ENCODE measurements at places on chromosomes 7 and 10.

GRCh38 chr7:46932676-46933424, 649.1 kb downstream of the TNS3 start:
- DNase-seq = no peak

DNA sequence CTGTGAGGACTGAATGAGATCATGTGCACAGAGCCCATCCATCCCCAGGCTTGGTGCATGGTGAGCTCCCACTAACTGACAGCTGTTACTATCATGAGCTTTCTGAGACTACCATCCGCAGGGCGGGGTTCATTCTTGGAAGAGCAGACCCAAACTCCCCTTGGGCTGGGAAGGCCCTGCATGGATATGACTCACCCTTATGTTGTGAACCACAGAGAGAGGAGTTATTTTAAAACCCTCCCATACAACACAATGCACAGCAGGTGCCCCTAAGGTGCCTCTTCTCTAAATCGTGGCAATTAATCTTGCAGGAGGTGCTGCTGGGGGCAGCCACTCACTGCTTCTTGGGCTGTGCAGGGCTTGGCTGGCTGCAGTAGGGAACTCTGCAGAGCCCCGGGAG, 219.1 kb downstream of the GFRA1 start:
- no peak for DNase-seq

- DNase-seq = no peak
These were observed 176.1 kb upstream of the TNS3 start for GRCh38 chr7:47757921-47758411.

DNA sequence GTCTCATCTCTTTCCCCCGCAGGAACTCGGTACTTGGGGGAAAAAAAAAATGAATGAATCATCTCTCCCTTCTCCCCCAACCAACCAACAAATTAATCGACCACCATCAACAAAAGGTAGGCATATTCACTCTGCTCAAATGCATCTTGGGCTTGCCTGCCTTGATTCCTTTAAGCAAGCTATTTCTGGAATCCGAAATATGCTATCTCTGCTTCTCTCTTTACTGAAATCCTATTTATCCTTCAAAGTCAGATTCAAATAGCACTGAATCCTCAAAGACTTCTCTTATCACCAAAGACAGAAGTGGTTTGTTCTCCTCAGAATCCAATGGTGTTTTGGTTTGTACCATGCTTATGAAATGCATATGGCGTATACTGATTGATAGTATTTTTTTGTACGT, 49.6 kb upstream of the TPK1 start:
- DNase-seq = no peak

GRCh38 chr7:107312418-107312817, 143.6 kb downstream of the HBP1 start:
- no peak for DNase-seq

GRCh38 chr10:47403446-47404318, 19.6 kb upstream of the ZNF488 start:
- DNase-seq = no peak

DNA sequence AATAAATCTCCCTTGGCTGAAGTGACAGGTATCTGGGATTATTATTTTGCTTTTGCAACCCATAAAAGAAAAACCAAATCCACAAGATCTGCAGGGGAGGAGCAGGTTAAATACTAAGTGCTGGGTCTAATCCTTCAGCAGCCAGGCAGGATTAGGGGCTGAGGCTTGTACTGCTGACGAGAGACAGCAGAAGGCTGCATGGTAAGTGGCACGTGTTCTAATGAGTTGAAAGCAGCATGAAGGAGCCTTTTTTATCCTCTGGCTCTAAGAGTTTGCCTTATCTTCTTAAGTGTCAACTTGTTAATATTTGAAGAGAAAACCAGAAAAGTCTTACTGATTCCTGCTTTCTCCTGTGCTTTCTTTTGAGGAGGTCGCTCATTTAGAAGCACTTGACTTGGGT, 50.0 kb downstream of the LYZL2 start:
- DNase-seq = no peak

DNA sequence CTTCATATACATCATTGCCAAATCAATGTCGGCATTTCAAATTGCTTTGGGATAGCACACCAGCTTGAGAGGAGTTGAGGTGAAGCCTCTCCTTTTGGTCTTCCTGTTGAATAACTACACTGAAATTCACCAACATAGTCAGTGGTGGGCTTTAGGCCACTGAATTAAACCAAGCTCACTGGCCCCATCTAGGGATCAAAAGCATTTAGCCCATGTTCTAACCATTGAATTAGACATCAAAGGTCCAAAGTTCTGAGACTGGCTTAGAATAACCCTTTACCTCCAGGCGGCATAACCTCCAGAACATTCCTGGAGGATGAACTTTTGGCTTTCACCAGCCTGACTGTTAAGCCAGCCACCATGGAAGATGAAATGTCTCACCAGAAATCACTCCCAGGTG, 54.6 kb downstream of the BPGM start:
- DNase-seq = no peak
